Spleen (tissue), 13 donors: ENCODE measurements at places on chromosomes 3 and 15. TPM values are rescaled to one million over a fixed set of nuclear protein-coding genes. Genes with fewer than 3 reads are reported as not detected.

Gene LDHAL6B
- not detected for total RNA-seq

Gene RTP1
- total RNA-seq = not detected

DNA sequence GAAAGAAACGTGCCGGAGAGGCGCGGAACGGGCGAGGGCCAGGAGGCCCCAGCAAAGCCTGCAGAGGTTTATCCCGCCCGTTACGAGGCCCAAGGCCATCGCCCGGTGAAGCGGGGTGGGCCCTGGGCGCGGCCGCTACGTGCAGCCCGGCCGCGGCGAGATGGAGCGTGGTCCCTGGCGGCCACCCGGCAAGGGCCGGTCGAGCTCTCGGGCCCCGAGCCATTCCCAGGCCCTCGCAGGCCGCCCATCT, 1.1 kb downstream of the PKM start:
- no peak for DNase-seq

- DNase-seq = no peak
These were observed 29.0 kb downstream of the RBPMS2 start for GRCh38 chr15:64746356-64746755.

GRCh38 chr15:81270781-81271491, 53.0 kb downstream of the STARD5 start:
- DNase-seq = no peak

- DNase-seq = no peak
These were observed 151.5 kb downstream of the B3GALNT1 start for GRCh38 chr3:160953686-160954085.

GRCh38 chr3:46414739-46415138, 7.7 kb downstream of the CCRL2 start:
- DNase-seq = no peak

DNA sequence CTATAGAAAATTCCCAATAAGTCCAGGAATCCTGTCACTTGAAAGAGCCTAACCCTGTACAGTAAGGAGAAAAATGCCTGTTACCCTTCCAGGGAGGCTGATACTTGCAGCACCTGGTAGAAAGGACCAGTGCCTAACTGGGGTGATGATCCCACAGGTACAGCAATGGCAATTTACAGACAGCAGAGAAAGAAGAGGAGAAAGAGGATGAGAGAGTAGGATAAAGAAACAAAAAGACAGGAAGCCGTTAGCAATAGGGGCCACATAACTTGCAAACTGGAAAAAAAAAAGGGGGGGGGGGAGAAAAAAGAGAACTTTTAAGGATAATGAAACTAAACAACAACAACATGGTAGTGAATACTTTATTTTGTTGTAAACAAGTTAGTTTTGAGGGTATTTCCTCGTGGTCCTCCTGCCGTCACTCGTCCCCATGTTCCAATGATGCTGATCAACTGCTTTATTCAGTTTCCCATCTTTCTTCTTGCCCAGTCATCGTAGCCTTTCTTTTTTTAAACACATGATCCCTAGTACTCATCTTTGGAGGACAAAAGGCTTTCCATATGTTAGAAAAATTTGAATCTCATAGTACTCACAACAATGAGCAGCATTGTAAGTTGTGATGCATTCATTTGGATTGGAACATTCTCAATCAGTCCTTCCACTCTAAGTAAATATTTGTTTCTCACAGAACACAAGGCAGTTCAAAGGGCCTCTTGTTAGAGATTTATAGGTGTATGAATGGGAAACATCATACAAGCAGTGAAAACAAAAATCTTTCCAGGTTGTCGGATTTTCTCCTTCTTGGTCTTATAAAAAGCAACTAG, 8.6 kb downstream of the TM4SF1 start:
- no peak for DNase-seq

- DNase-seq = no peak
These were observed 70.8 kb upstream of the ZBTB20 start for GRCh38 chr3:115217678-115218451.
